ENCODE measurements at places on chromosomes 1 and 21.

DNA sequence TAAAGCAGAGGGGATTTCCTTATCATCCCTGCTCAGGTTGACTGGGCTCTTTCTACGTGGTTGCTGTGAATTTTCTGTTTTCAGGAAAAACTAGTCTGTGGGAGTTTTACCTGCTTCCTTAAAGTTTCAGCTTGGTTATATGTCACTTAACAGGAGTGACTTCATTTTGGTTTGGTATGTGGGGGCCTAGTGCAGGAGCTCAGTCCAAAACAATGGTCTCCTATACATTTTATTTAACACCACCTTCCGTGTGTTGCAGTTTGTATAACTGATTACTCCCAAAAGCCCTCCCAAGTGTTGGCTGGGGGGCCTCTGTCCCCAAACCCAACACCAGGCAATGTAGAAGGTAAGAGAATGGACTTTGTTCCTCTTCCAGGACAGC is 5.3 kb downstream of the IL23R start:
- H3K4me3 ChIP-seq, result no peak overlapping the region
- H3K4me1 ChIP-seq, result no peaks in the 10 kb centered on the region
- no peaks in the 10 kb centered on the region for H3K27me3 ChIP-seq
- no peaks in the 10 kb centered on the region for H3K36me3 ChIP-seq

DNA sequence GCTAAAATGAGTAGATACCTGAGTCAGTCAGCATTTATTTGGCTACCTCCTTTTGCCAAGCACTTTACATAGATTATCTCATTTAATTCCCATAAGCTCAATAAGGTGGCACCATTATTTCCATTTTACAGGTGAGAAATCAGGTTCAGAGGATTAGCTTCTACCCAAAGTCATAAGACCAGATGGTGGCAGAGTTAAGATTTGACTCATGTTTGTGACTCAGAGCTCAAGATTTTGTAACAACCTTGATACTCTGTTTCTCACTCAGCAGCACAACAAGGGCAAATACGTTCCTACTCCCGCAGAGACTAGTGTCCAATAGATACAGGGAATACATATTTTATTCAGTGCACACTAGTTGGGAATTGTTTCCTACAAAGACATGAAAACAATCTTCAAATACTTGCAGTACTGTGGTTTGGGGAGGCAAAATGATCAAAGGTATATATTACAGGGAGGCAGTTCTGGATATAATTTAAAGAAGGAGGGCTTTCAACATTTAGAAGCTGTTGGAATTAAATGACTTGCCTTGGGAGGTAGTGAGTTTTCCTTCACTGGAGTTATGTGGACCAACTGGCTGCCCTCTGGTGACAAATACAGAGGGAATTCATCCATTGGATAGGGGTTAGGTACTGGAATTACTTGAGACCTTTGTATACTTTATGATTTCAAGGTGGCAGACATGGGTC is 3.6 kb downstream of the LEPR start:
- H3K27me3 ChIP-seq, result no peaks in the 10 kb centered on the region
- peaks cover 35% of the 10 kb centered on the region for H3K4me1 ChIP-seq
- DNase-seq, result peak; percentile 87

DNA sequence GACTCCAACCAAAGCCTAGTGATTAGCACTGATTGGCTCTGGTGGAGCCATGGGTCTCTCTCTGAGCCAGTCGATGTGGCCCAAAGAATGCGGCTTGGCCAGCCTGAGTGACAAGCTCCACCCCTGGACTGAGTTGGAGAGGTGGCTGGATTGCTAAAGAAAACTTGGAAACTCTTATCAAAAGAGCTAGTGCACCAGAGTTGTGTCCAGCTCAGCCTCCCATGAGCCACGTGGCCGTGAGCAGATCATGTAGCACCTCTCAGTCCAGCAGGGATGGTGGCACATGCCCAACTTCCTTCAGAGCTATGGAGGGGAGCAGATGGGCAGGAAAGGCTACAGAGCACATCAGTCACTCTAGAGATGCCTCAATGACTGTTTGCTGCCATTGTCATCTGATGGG is 142.8 kb upstream of the VAMP3 start:
- no peaks in the 10 kb centered on the region for H3K4me1 ChIP-seq
- H3K4me3 ChIP-seq, result no peak overlapping the region
- H3K27me3 ChIP-seq, result peaks cover 6% of the 10 kb centered on the region
- no peak for DNase-seq
- H3K36me3 ChIP-seq, result no peaks in the 10 kb centered on the region
- H3K27ac ChIP-seq, result no peak overlapping the region

GRCh38 chr1:34378968-34379856 is 202.5 kb downstream of the C1orf94 start:
- no peaks in the 10 kb centered on the region for H3K4me1 ChIP-seq
- H3K36me3 ChIP-seq, result no peaks in the 10 kb centered on the region
- no peak overlapping the region for H3K27ac ChIP-seq
- H3K27me3 ChIP-seq, result no peaks in the 10 kb centered on the region
- DNase-seq, result no peak

GRCh38 chr1:15016526-15016925 is 137.0 kb upstream of the TMEM51 start:
- peaks cover 10% of the 10 kb centered on the region for H3K4me1 ChIP-seq
- no peak overlapping the region for H3K27ac ChIP-seq
- DNase-seq, result peak; percentile 13
- no peak overlapping the region for H3K4me3 ChIP-seq
